Skeletal muscle tissue (tissue), 5 donors: ENCODE measurements at places on chromosomes 1 and 21. TPM values are rescaled to one million over a fixed set of nuclear protein-coding genes. Genes with fewer than 3 reads are reported as not detected.

The C1orf52 gene
- total RNA-seq: 6.3 TPM

The SPATA1 gene
- 1.0 TPM for total RNA-seq

The FNDC7 gene
- not detected for total RNA-seq

The SERINC2 gene
- total RNA-seq: 2.1 TPM

The UTS2 gene
- not detected for total RNA-seq

The FMO2 gene
- total RNA-seq: 0.52 TPM

The NUDT4B gene
- 1.0 TPM for total RNA-seq

The KIAA0040 gene
- total RNA-seq: 5.2 TPM

The CYP4X1 gene
- 3.1 TPM for total RNA-seq

The RNF11 gene
- 53.8 TPM for total RNA-seq

The SDHB gene
- 163 TPM for total RNA-seq

The ICOSLG gene
- total RNA-seq: 2.6 TPM

The GPA33 gene
- under 0.01 TPM for total RNA-seq

The ATP6V1G3 gene
- total RNA-seq: not detected

The SLC35F3 gene
- total RNA-seq: 0.52 TPM

The IGFN1 gene
- total RNA-seq: 0.52 TPM

The MTMR11 gene
- total RNA-seq: 6.8 TPM
